ENCODE measurements at places on chromosomes 3 and 15.

DNA sequence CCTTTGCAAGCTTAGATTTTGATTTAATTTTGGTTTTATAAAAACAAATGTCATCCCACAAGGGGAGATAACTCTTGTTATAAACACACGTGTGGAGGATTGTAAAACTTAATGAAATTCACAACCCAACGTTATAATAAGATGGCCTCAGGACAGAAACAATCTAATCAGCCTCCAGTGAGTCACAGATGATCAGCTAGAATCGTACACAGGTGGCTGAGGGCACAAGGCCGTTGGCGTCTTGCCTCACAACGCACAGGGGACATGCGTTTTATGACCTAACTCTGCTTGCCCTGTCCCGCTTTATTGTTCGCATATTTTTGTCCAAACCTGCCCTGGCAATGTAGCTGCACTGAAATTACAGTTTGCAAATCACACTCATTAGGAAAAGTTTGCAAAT, 121.9 kb upstream of the PDZRN3 start:
- no peaks in the 10 kb centered on the region for H3K36me3 ChIP-seq
- H3K4me3 ChIP-seq: no peak overlapping the region
- no peaks in the 10 kb centered on the region for H3K4me1 ChIP-seq
- H3K27ac ChIP-seq: no peak overlapping the region

DNA sequence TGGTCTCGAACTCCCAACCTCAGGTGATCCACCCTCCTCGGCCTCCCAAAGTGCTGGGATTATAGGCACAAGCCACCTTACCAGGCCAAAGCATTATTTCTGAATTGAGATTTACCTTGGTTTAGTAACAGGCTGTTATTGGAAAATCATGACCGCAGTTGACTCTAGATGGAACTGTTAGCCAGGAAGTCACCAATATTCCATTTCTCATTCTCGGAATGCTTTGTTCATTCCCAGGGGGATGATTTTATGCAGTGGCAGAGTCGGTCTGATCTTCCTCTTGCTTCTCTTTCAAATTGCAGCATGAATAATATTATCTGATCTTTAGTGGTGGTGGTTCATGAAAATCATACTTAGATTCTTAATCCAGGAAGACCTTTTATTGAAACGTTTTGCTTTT, 195.5 kb upstream of the MBNL1 start:
- no peaks in the 10 kb centered on the region for H3K4me1 ChIP-seq
- no peak overlapping the region for H3K4me3 ChIP-seq
- no peak overlapping the region for H3K27ac ChIP-seq
- H3K27me3 ChIP-seq: no peaks in the 10 kb centered on the region
- no peak for DNase-seq

DNA sequence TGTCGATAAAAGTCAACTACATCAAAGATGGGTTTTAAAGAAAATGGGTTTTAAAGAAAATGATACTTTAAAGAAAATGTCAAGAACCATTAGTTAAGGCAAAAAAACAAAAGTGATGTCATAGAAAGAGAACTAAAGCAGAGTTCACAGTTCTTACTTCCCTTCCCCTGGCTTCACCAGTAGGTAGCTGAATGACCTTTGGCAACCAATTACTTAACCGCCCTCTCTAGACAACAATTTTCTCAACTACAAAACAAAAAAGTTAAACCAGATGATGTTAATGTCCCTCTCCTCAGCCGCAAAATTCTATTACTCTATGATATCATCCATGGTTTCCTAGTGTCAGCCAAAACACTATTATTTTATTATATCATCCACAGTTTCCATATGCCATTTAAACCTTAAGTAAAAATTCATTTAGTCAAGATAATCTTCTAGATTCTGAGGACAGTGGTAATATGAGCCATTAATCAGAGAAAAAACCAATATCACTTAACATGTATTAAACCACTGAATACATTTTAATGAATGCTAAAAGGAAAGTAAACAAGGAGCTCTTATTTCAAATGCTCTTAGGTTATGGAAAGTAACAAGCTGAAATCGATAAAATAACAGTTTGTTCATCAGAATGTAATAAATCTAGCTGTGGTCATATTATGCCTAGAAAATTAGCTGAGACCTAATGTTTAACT, 13.1 kb downstream of the RYK start:
- H3K4me3 ChIP-seq: no peak overlapping the region
- no peak for DNase-seq
- H3K27me3 ChIP-seq: no peaks in the 10 kb centered on the region

DNA sequence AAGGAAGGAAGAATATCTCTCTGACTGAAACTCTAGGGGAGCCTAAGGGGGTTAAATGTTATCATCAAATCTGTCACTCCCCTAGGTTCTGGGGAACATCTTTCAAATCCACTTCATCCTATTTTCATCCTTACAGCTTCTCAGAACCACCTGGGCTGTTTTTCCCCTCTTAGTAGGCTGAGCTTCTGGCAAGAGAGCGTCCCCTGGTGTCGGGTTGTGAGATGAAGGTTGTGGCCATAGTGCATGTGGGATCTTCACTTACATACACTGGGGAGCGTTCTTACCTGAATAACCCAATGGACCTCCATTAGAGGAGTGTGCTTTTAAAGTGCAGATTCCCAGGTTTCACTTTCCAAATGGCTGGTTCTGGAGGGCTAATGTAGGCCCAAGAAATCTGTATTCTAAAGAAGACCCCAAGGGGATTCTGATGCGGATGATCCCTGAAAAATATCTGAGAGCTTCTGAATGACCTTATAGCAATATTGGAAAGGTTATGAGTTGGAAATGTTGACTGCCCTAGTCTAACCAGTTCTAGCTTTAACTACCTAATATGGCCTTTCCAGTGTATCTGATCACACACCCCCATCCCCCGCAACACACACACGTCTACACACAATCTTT, 663.7 kb downstream of the AGBL1 start:
- H3K4me1 ChIP-seq: no peaks in the 10 kb centered on the region
- H3K27ac ChIP-seq: no peak overlapping the region
- no peak for DNase-seq

- DNase-seq: no peak
- no peak overlapping the region for H3K27ac ChIP-seq
- peaks cover 70% of the 10 kb centered on the region for H3K27me3 ChIP-seq
Measured at GRCh38 chr15:66126456-66126855, 127.1 kb downstream of the MEGF11 start.

- H3K27me3 ChIP-seq: no peaks in the 10 kb centered on the region
- no peak overlapping the region for H3K4me3 ChIP-seq
- H3K4me1 ChIP-seq: no peaks in the 10 kb centered on the region
- no peak overlapping the region for H3K27ac ChIP-seq
- no peak for DNase-seq
Measured at GRCh38 chr3:177465257-177465642, 268.0 kb upstream of the TBL1XR1 start.

GRCh38 chr3:167484551-167484950, 10.7 kb upstream of the SERPINI2 start:
- no peaks in the 10 kb centered on the region for H3K4me1 ChIP-seq
- H3K27ac ChIP-seq: no peak overlapping the region
- H3K36me3 ChIP-seq: no peaks in the 10 kb centered on the region
- no peak for DNase-seq
- no peak overlapping the region for H3K4me3 ChIP-seq

GRCh38 chr3:140599496-140599895, 78.4 kb upstream of the TRIM42 start:
- no peak overlapping the region for H3K27ac ChIP-seq
- DNase-seq: no peak
- H3K4me3 ChIP-seq: no peak overlapping the region
- H3K36me3 ChIP-seq: no peaks in the 10 kb centered on the region

- H3K27me3 ChIP-seq: no peaks in the 10 kb centered on the region
- H3K4me1 ChIP-seq: no peaks in the 10 kb centered on the region
- no peak overlapping the region for H3K4me3 ChIP-seq
- H3K36me3 ChIP-seq: no peaks in the 10 kb centered on the region
- DNase-seq: no peak
Measured at GRCh38 chr3:114896978-114897377, 250.1 kb downstream of the ZBTB20 start.

DNA sequence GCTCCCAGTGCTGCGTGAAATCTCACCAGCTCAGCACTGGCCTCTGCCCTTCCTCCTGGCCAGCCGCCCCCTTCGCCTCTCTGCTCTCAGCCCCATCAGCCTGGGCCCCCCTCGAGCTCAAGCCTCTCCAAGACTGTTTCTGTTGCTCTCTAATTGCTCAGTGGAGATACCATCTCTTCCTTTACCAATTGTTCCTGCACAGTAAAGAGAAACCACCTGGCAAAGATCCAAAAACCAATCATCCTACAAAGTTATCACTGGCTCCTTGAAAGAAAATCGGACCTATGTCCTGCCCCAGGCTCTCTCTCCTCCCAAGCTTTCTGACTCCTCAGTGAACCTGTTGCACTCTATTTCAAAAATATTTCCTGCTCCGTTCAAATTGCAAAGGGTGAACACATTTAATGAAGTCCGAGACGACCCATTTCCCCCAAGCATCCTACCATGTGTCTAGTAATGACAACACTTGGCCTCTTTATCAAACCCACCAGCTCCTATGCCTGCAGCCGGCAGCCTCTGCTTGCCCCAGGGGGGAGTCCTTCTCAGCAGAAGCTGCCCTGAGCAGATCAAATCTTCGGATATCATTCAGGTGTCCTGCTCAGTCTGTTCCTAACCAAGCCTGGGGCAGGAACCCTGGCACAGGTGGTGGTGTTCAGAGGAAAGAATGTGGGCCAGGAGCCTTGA, 53.7 kb upstream of the FAM174B start:
- H3K27me3 ChIP-seq: no peaks in the 10 kb centered on the region
- DNase-seq: no peak
- H3K4me1 ChIP-seq: peaks cover 3% of the 10 kb centered on the region
- no peak overlapping the region for H3K4me3 ChIP-seq
- no peaks in the 10 kb centered on the region for H3K36me3 ChIP-seq
- no peak overlapping the region for H3K27ac ChIP-seq

DNA sequence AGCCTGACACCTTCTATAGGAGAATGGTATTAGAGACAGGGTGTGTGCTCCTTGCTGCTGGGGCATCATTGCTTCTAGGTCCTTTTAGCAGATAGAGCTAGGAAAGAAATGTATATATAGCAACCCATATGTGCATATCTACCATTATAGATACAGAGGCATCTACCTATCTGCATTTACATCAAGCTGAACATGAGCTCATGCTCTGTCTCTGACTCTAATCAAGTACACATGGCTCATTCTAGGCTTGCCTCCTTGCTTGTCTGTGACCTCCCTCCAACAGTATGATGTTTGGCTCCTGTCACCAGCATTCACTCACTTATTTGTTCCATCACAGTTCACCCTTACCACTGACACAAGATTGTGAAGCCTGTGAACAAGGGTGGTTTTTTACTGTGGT, 133.4 kb downstream of the EEFSEC start:
- no peaks in the 10 kb centered on the region for H3K27me3 ChIP-seq
- peaks cover 45% of the 10 kb centered on the region for H3K36me3 ChIP-seq
- no peak overlapping the region for H3K4me3 ChIP-seq

- H3K4me3 ChIP-seq: no peak overlapping the region
- no peak overlapping the region for H3K27ac ChIP-seq
- H3K4me1 ChIP-seq: peaks cover 11% of the 10 kb centered on the region
- H3K36me3 ChIP-seq: no peaks in the 10 kb centered on the region
- DNase-seq: no peak
Measured at GRCh38 chr15:59313641-59314332, 58.9 kb downstream of the MYO1E start.

DNA sequence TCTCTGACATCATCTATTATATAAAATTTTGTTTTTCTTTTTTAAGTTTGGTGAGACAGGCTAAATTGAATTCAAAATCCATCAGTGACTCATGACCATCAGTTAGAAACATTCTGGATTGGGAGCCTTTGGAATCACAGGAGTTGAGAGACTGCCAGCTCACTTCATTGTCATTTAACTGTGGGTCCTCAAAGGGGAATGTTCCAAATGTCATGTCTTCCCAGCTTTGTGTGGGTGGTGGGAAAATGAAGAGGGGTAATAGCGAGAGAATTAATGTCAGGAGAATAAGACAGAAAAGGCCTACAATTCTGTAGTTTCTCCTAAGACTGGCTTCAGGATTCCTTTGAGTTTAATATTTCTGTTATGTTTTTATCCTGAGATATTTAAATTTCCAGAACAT, 1051.9 kb downstream of the FHIT start:
- H3K27ac ChIP-seq: no peak overlapping the region
- DNase-seq: no peak
- H3K27me3 ChIP-seq: no peaks in the 10 kb centered on the region
- H3K4me1 ChIP-seq: no peaks in the 10 kb centered on the region

- peaks cover 11% of the 10 kb centered on the region for H3K27me3 ChIP-seq
- no peak overlapping the region for H3K4me3 ChIP-seq
- H3K4me1 ChIP-seq: no peaks in the 10 kb centered on the region
Measured at GRCh38 chr15:70823196-70823595, 30.8 kb downstream of the LARP6 start.

DNA sequence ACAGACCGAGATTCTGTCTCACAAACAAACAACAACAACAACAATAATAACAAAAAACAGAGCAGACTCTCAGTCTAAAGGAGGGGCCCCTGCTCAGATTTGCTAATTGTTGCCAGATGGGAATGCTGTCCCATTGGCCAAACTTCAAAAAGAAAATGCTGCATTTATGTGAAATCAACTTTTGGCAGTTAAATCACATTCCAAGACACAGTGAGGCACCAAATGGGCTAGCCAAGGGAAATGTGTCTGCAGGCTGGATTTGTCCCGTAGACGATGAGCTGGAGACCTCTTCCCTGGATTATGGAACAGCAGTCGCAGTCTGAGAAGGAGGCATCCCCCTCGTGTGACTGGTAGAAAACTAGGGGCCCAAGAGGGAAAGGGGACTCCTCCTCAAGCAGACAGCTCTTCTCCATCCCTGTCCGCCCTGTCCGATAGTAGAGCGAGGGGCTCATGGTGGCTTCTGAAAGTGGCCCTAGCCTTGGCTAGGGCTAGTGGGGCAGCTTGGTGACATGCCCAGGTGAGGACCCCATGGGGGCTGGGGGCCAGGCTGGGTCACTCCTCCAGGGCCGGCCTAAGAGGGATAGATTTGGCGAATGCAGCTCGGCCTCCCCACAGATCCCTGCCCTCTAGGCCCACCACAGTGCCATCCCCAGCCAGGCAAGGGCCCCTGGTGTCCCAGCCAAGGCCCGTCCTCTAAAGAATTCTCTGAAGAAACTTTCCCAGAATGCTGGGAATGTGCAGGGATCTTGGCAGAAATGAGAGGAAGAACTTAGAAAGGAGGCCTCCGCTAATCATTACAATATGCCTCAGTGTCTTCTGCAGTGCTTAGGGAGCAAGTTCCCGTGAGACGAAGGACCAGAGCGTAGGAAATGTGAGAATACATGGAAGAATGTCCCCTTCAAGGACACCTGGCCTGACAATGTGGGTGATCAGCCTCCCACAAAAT, 2.0 kb downstream of the SLC22A14 start:
- peaks cover 11% of the 10 kb centered on the region for H3K4me1 ChIP-seq
- no peaks in the 10 kb centered on the region for H3K36me3 ChIP-seq
- no peak for DNase-seq
- H3K4me3 ChIP-seq: no peak overlapping the region

DNA sequence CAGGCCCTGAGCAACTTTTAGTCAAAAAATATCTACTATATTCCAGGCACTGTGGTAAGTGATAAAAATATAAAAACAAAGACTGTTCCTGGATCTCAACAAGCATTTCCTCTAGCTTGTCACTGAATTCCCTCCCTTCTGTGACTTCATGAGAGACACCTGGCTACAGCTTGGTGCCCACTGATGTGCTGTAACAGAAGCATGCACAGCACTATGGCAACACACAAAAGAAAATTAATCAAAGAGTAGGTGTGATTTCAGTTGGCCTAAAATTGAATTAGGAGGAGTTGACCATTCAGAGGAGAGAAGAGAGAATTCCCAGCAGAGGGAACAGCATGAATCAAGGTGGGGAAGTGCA, 158.9 kb upstream of the LPP start:
- peak overlapping the region; percentile 36 for H3K27ac ChIP-seq
- DNase-seq: no peak
- no peak overlapping the region for H3K4me3 ChIP-seq
- H3K36me3 ChIP-seq: no peaks in the 10 kb centered on the region
- H3K27me3 ChIP-seq: no peaks in the 10 kb centered on the region

GRCh38 chr3:69338911-69339310, 47.0 kb downstream of the FRMD4B start:
- no peak overlapping the region for H3K4me3 ChIP-seq
- H3K36me3 ChIP-seq: no peaks in the 10 kb centered on the region
- H3K27ac ChIP-seq: no peak overlapping the region
